ENCODE measurements at places on chromosomes 16 and 17. TPM values are rescaled to one million over a fixed set of nuclear protein-coding genes. Genes with fewer than 3 reads are reported as not detected.

The CDK3 gene
- 2.2 TPM for total RNA-seq

The PLSCR3 gene
- 16.8 TPM for total RNA-seq

The KRTAP9-2 gene
- not detected for total RNA-seq

The CYB5B gene
- 109 TPM for total RNA-seq

The FOXO3B gene
- 5.2 TPM for total RNA-seq

The GNAO1 gene
- total RNA-seq: 1.3 TPM

The TBC1D3C gene
- not detected for total RNA-seq

The UQCRC2 gene
- 225 TPM for total RNA-seq

The TVP23B gene
- 92.8 TPM for total RNA-seq

- peak; percentile 28 for DNase-seq
Observed at GRCh38 chr17:12927541-12928425, 90.0 kb downstream of the ELAC2 start.

GRCh38 chr16:27235055-27235937, 32.0 kb downstream of the KDM8 start:
- DNase-seq: peak; percentile 99

GRCh38 chr16:47970291-47970931, 185.4 kb downstream of the ABCC12 start:
- peak; percentile 43 for DNase-seq

GRCh38 chr16:30184891-30185682, 1.7 kb downstream of the CORO1A start:
- no peak for DNase-seq

DNA sequence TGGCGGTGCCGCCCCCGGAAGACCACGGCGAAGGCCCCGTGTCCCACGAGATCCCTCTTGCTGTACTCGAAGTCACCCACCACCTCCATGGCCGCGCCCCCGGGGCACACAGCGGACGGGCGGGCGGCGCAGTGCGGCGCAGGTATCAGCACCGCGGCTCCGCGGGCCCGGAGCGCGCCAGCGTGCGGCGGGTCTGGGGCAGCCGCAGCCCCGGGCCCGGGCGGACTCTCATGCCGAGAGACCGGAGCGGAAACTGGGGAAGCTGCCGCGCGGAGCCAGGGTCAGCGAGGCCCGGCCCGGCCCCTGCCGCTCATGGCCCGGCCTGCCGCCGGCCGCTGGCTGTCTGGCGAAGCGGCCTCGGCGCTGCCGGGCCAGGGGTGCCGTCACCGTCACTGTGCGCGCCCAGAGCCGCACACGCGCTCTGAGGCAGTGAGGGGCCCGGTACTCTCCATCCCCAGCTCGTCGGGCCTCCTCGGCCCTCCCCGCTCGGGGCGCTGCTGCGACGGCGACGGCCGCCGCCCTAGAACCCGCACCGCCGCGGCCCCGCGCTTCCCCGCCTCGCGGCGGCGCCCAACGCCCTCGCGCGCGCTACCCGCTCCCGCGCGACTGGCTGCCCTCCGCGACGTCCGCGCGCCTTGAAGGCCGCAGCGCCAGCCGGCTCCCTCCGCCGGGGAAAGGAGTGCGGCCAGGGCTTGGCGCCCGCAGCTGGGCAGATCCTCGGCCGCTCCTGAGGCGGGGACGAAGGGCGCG, at the start of gene ULK2:
TSS of gene ULK2 (minus strand) at position 608 of the 750 bp plus-strand sequence. CDS start at position 89, 519 bp downstream.
- peak; percentile 77 for DNase-seq

- no peak for DNase-seq
Observed at GRCh38 chr17:44110011-44110686, 13.3 kb downstream of the HDAC5 start.

DNA sequence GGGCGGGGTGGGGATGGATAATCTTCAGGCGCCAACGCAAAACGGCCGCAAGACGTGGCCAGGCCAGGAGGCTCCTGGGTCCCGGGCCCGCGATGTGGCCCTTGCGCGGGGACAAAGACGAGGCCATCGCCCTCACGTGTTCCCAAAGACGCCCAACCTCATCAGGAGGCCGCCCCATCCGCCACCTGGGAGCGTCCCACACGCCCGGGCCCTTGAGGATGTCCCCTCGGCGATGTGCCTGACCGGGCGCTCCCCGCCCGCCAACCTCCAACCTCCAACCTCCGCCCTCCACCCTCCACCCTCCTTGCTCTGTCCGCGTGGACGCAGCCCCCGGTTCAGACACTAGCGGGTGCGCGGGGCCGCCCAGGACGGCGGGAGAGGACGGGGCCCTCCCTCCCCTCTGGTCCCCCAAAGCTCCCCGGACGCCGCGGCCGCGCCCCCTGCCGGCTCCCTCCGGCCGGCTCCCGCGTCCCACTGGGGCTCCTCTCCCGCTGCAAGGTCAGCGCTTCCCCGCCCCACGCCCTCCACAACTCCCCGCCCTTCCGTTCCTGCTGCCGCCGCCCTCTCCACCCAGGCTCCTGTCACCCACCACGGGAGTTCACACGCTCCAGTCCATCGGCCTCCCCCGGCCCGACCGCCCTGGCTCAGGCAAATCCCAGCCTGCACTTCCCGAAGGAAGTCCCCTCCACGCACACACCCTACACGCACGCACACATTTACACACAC, 250.8 kb upstream of the RPL38 start:
- peak; percentile 3 for DNase-seq

- no peak for DNase-seq
Observed at GRCh38 chr16:35173295-35173694, 1713.9 kb downstream of the TP53TG3F start.

DNA sequence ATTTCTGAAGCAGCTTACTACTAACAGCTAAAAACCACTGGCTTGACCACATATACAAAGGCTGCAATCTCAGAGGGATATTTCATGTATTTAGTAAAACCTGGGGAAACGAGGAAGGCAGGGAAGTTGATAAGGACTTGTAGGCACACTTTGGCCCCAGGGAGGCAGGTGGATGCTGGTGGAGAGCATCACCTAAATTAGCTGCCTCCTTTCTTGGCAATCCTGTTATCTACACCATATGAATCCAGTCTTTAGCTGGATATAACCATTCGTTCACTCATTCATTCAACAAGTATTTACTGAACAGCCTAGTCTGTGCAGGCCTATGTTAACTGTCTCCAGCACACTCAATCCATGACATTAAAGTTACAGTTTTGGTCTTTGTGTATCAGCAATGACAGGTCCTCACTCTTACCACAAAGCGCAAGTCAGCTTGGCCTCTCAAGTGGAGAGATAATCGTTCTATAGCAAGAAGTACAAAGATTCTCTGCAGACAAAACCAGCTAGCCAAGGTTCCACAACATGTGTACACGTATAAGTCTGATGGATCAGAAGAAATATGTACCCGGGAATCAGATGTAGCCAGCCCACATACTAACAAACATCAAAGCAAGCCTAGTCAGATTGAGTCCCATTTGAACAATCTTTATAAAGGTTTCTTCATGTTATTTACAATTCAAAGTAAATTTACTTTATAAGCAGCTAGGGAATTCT, 10.8 kb downstream of the MRPS23 start:
- no peak for DNase-seq

GRCh38 chr17:58344047-58344790, 7.8 kb downstream of the SUPT4H1 start:
- DNase-seq: no peak

GRCh38 chr17:42386777-42387657, 1.2 kb downstream of the STAT3 start:
- peak; percentile 91 for DNase-seq

- peak; percentile 64 for DNase-seq
Observed at GRCh38 chr17:8162233-8162996, at the start of gene VAMP2. Gene VAMP2 (minus strand): TSS chr17:8162948. CDS start chr17:8162879, 69 bp downstream.

GRCh38 chr17:61831099-61831498, 32.2 kb downstream of the BRIP1 start:
- DNase-seq: no peak

- peak; percentile 60 for DNase-seq
Observed at GRCh38 chr17:82424001-82424862, 5.8 kb upstream of the OGFOD3 start.

- peak; percentile 69 for DNase-seq
Observed at GRCh38 chr17:41504246-41504977, 1.0 kb downstream of the KRT13 start.

DNA sequence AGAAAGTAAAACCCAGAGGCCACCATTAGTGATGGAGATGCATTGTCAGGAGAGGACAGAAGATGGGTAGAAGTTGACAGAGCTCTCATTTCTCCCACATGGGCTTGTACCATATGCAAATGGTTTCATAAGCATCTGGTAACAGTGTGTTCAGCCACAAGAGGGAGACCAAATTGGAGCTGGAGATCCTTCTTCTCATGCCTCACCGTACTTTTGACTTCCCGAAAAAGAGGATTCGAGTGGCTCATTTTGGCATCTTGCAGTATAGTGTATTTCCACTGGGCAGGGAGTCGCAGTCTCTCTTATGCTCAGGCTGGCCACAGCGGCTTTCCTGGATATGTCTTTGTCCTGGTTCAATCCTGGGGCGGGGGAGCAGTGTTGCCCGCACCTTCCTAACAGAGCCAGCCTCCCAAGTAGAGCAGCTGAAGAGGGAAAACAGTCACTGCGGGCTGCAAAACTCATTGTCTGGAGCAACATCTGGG, 23.8 kb downstream of the TBC1D3B start:
- DNase-seq: peak; percentile 18

GRCh38 chr16:69522732-69523404, 42.9 kb upstream of the NFAT5 start:
- DNase-seq: peak; percentile 7

- DNase-seq: peak; percentile 84
Observed at GRCh38 chr17:50183421-50183994, 17.7 kb downstream of the SGCA start.

DNA sequence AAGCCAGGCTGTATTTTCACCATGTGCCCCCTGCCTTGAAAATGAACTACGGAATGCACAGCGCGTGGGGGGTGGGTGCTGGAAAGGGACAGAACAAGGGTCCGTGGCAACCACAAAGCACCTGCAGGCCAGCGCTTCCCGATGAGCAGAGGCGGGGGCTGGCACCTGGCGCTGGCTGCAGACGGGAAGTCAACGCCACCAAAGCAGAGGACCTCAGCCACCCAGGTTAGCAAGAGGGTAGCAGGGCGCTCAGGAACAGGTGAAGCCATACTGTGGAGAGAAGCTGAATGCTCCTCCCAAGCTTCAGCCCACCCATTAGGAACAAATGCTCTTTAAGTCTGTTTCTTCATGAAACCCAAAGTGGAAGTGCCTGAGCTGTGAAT, 64.7 kb downstream of the KLHDC4 start:
- DNase-seq: no peak

- no peak for DNase-seq
Observed at GRCh38 chr17:81885869-81886548, 5.4 kb downstream of the ALYREF start.

GRCh38 chr17:32488177-32488542, 1.4 kb downstream of the CDK5R1 start:
- DNase-seq: no peak

DNA sequence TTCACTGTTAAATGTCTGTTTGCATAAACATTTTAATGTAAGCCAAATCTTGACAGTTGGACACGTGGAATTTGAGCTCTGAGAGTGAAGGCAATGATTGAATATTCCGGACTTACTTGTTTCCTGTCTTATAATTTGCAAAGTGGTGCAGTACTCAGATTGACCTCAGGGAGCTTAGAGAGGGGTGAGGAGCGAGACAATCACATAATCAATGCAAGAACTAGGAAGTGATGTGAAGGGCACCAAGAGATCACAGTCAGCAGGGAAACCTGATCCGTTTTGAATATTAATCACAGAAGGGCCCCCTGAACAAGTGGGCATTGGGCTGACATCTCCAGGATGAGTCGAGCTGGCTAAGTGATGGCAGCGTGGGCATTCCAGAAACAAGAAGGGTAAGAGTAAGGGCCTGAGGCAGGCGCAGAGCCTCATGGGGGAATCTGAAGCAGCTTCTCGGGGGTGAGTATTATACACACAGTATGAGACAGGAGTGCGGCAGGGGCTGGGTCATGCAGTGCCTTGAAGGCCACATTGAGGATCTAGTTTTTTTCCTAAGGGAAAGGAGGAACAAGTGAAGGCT, 26.1 kb downstream of the TEX2 start:
- no peak for DNase-seq

DNA sequence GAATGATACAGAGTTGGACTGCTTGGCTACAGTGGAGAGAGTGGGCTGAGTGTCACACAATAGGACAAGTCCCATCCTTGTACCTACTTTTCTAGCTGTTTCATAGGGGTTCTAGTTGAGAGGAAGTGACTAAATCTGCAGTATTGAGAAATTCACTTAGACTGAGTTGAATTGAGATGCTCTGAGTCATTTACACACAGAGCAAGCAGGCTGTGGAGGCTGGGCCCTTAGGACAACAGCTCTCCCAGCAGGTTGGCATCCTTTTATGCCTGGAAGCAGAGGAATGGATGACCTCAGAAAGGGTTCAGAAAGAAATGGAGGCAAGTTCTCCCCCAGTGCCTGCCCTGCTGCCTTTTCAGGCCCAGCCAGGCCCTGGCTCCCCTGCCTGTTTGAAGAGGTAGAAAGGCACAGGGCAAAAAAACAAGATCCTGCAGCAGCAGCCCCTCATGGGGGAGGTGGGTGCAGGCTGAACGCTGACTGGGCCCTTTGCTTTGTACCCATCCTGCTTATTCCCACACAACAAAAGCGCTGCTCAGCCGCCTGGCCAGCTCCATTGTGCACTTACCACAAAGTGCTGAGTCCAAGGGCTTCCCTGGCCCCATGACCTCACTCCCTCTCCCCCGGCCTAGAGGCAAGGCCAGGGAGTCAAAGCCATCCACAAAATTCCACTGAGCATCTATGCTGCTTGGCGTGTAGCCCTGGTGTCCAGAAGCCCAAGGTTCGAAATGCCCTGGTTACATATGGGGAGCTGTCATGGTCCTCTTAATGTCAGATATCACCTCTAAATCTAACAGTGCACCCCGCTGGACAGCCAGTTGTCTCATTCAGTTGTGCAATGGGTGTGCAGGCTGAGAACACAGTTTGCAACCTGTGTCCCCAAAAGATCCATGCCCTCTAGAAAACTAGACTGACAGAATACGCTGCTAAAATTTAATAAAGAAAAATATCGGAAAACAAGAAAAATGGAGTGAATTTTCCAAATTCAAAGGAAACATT, 5.4 kb upstream of the CRYBA1 start:
- DNase-seq: peak; percentile 94

DNA sequence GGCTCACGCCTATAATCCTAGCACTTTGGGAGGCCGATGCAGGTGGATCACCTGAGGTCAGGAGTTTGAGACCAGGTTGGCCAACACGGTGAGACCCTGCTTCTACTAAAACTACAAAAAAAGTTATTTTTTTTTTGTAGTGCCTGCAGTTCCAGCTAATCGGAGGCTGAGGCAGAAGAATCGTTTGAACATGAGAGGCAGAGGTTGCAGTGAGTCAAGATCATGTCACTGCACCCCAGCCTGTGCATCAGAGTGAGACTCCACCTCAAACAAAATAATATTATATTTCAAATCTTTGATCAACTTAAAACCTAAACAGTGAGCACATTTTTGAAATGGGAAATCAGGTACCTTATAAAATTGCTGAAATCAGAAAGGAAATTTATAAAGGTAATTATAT, 36.5 kb downstream of the NCOR1 start:
- DNase-seq: no peak

DNA sequence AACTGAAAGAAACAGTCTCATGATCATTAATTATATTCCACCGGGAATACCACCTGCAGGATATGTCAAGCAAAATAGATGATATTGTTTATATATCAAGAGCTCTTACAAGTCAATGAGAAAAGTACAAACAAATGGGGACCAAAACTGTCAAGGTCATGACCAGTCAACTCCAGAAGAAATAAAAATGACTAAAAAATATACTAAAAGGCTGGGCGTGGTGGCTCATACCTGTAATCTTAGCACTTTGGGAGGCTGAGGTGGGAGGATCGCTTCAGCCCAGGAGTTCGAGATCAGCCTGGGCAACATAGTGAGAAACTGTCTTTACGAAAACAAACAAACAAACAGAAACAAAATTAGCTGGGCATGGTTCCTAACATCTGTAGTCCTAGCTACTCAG, 49.8 kb upstream of the SCNN1B start:
- no peak for DNase-seq

Data from fibroblast of villous mesenchyme (primary cell).